ENCODE measurements at places on chromosomes 7 and 10.

- DNase-seq = no peak
Measured at GRCh38 chr10:14225379-14225778, 105.3 kb downstream of the FRMD4A start.

GRCh38 chr10:98419469-98420261 lies 4.7 kb upstream of the PYROXD2 start:
- DNase-seq = no peak

- DNase-seq = no peak
Measured at GRCh38 chr10:3433131-3433530, 260.5 kb upstream of the PITRM1 start.

- peak; percentile 84 for DNase-seq
Measured at GRCh38 chr10:73998929-73999691, 1.2 kb downstream of the VCL start.

GRCh38 chr10:50990568-50991455 lies 83.5 kb upstream of the PRKG1 start:
- DNase-seq = peak; percentile 97

- peak; percentile 44 for DNase-seq
Measured at GRCh38 chr10:124740369-124741280, 3.6 kb downstream of the FAM53B start.

- no peak for DNase-seq
Measured at GRCh38 chr7:29109899-29110298, 36.4 kb downstream of the CPVL start.

DNA sequence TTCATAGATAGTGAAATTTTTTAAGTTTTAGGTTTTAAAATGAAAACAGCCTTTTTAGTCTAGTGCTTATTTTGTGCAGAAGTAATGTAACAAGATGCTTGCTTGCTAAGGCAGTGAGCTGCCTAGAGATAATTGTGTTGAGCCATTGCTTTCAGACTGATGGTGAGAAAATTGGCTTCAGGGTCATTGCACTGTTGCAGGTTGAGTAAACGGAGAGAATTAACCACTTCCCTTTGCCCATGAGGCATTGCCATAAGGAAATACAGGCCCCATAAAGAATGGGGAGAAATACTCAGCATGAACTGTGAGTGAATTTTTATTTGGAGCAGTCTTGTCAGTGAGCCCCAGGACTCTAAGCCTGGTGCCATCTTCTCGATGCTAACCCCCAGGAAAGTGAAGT lies 140.5 kb downstream of the LRRC4 start:
- DNase-seq = no peak

GRCh38 chr10:21599582-21599981 lies 65.5 kb downstream of the MLLT10 start:
- DNase-seq = peak; percentile 7

DNA sequence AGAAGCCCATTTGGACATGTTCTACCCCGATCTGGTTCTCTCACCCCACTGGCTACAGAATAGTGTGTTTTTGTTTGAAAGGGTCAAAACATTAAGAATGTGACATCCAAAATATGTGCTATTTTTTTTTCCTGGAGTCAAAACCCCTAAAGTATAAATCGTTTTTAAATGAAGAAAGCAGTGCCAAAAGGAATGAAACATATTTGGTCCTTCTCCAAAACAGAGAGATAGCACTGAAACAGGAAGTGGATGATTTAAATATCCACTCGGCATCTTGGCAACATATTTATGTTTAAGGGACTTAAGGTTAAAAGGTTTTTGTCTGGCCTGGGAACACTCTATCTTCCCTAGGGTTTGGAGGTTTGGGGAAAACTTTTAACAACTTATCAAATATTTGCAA lies 32.3 kb downstream of the CALD1 start:
- peak; percentile 76 for DNase-seq

DNA sequence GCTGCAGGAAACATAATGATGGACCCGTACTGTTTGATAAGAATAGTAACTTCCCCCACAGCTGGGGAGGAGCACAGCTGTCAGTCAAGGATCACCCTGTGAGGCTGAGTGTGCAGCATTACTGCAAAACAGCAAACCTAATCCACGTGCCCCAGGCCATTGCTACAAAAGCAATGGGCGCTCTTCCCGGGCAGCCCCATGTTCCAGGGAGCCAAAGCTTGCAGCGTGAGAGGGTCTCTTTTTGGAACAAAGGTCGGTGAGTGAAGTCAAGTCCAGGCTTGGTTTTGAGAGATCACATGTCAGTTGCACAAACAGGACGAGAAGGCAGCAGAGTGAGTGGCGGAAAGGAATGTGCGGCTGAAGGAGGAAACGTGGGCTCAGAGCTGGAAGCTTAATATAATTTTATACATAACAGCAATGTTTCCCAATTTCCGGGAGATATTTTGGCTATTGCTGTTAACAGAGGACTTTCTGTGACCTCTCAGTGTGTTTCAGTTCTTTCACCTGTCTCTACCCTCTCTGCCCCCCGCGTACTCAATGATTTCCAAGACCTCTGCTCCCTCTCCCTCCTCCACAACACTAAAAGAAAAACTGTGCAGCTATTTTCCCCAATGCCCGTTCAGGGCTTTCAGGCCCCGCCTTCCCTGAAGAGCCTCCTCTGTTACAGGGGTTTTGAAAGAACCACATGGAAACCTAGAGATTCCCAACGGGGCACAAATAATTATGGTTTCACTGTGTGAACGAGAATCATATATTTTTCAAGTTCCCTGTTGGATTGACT lies 128.9 kb downstream of the MTPAP start:
- peak; percentile 55 for DNase-seq

DNA sequence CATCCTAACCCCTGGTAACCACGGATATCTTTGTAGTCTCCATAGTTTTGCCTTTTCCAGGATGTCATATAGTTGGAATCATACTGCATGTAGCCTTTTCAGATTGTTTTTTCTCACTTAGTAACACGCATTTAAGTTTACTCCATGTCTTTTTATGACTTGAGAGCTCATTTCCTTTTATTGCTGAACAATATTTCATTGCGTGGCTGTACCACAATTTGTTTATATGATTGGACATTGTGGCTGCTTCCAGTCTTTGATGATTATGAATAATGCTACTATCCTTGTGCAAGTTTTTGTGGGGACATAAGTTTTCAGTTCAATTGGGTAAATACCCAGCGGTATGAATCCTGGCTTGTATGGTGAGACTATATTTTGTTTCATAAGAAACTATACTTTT lies 60.8 kb downstream of the AOAH start:
- no peak for DNase-seq

- no peak for DNase-seq
Measured at GRCh38 chr10:130805635-130806030, 505.9 kb downstream of the TCERG1L start.

DNA sequence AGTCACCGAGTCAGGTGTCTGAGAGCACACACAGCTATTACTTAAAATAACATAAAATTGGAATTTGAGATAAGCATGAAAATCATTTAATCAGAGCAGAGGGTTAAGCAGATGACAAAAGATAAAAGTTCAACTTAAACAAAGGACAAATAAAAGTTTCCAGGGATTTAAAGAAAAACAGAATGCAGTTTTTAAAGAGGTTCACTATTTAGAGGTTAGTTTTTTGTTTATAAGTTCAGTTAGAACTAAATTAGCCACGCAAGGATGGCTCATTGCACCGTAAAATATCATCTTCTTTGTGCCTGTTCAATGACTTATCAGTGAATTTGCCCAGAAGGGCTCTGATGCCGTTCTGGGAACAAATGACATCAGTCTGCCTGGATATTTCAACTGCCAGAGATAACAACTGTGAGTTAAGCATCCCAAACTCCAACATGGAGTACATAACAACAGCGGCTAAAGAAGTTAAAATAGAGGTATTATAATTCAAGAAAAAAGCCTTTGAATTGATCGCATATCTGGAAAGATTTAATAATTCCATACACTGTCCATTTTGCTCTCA lies 107.8 kb downstream of the ANK3 start:
- DNase-seq = no peak

DNA sequence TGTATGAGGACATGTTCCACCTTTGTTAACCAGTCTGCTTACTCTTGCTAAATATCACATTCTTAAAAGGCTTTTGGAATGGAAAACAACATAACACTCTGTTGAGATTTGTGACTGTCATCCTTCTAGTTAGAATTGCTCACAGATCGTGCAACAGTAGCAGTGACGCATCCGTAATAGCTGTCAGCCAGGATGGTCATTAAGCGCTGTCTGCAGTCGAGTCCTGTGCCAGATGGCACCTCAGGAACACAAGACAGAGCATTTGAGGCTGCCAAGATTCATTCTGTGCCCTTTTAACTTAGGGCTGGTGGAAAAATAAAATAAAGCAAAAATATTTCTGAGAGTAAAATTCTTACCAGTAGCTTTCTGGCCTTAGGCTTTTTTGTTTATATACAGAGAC lies 348.6 kb downstream of the ANKRD7 start:
- DNase-seq = peak; percentile 6

GRCh38 chr10:71250842-71251241 lies 38.5 kb downstream of the UNC5B start:
- no peak for DNase-seq

DNA sequence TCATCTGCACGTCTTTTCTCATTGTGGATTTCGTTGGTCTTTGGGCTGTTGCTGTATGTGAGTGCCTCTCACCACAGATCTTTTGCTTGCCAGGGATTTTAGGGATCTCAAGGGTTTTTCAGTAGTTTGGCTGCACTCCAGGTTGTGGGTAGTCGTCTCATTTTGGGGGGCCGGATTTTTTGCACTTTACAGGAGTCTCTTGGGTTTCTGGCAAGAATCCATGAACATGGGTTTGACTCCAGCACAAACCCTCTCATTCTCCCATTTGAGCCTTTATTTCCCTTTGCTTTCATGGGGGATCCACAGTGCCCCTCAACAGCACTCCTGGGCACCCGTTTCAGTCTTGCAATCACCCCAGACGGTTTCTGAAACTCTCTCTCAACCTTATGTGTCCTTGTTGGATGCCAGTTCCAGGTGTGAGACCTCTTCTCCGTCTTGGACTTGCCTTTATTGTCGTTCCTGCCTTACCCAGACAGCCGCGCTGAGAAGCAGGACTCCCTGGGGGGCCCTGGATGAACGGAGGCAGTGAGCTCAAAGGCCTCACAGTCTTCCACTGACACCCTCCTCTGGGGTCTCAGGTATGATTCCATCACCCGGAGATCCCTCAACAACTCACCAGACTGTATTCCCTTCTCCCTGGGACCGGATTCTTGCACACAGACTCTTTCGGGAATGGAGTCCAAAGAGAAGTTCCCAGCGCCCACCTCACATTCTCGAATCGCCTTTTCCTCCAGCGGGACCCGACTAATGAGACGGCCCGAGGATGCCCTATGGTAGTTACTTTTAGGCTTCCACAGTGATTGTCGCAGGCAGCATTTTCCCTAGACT lies 18.8 kb upstream of the ZNF273 start:
- no peak for DNase-seq

DNA sequence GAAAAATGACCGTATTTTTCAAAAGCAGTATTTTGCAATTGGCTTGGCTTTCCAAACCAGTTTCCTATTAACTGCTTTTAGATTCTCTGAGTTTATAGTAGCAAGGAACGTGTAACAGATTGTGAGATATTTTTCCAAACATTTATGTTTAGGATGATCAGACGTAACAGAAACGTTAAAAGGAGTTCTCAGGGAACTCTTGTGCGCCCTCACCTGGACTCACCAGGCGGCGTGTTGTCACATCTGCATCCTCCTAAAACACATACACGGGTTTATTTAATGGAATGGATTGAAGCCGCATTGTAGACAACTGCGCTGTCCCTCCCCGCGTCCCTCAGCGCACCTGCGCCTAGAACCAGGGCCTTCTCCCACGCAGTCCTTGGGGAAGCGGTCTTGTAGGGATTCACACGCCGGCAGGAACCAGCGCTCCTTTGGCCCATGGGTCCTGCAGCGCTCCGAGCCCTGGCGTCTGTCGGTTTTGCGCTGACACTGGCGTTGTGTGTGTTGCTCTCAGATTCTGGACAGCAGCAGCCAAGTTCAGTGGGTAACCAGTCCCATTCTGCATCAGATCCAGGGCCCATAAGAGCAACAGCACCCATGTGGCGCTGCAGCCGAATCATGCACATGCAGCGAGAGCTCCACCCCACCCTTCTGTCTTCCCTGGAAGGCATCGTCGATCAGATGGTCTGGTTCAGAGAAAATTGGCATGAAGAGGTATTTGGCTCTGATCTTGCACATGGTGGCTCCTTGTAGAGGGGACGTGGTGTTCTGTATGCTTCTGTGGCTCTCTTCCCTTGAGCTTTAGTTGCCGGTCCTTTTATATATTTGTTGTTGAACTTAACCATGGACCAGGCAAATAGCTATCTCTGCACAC lies 114.9 kb downstream of the TRRAP start:
- DNase-seq = no peak

- DNase-seq = no peak
Measured at GRCh38 chr7:155484483-155485399, 26.8 kb downstream of the EN2 start.

DNA sequence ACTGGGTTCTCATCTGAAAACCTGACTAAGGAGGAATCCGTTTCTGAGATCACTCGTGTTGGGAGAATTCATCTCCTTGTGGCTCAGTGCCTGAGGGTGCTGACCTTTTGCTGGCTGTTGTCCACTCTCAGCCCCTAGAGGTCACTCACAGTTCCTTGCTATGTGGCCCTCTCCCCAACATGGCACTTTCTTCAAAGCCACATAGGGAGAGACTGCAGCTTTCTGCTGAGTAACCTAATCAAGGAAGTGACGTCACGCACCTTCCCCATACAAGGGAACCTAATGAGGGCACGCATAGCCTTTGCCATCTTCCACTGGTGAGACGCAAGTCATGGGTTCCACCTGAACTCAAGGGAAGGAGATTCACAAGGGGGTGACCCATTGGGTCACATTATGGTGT lies 23.2 kb downstream of the STEAP1B start:
- no peak for DNase-seq

GRCh38 chr10:49833168-49833567 lies 71.0 kb upstream of the OGDHL start:
- no peak for DNase-seq

DNA sequence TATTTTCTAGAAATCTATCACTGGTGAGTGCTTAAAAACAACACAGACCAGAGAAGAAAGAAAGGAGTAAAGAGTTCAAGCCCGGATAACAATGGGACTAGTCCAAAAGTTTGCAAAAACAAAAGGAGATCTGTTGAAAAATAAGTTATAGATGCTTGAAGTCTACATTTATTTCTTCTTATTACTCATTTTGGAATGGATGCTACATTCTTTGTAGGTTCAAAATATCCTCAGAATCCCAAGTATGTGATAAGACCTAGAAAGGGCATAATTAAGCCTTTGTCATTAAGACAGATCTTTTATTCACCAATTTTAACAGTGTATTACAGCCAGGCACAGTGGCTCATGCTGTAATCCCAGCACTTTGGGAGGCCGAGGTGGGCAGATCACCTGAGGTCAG lies 42.7 kb upstream of the ITGB8 start:
- DNase-seq = peak; percentile 78

- no peak for DNase-seq
Measured at GRCh38 chr7:120431016-120431415, 158.0 kb downstream of the KCND2 start.

DNA sequence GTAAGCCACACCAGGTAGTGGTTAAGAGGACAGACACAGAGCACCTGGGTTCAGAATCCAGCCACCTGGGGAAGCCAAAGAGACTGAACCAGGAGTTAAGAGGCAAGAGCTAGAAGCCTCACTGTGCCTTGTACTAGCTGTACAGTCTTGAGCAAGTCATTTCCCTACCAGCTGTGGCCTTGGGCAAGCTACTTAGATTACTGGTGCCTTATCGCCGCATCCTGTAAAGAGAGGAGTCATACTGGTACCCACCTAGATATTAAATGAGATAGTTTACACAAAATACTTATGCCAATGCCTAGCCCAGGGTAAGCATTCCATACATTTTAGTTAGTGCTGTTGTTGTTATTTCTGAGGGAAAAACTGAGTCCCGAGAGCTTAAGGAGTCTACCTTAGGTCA lies 47.7 kb downstream of the HABP2 start:
- no peak for DNase-seq

Data from fibroblast of lung (primary cell).